Thoracic aorta (tissue), 2 donors: ENCODE measurements at places on chromosomes 2 and 18.

DNA sequence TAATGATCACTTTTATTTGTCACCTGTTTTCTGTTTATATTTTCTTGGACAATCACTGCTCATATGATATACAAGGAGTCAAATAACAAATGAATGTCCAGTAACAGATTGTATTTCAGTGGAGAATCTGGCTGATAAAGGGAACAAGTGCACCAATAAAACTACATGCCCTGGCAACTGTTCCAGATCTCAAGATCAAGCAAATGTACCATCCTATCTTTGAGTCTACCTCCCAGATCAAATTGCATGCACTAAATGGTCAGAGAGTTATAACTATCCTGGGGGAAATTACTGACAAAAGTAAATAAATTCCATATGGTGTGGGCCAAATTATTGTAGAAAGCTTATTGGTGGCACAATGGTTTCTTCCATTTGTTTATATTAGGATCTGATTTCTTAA, 452.8 kb downstream of the MBD2 start:
- DNase-seq: no peak

- no peak for DNase-seq
These were observed 106.9 kb downstream of the HDAC4 start for GRCh38 chr2:239293775-239294430.

DNA sequence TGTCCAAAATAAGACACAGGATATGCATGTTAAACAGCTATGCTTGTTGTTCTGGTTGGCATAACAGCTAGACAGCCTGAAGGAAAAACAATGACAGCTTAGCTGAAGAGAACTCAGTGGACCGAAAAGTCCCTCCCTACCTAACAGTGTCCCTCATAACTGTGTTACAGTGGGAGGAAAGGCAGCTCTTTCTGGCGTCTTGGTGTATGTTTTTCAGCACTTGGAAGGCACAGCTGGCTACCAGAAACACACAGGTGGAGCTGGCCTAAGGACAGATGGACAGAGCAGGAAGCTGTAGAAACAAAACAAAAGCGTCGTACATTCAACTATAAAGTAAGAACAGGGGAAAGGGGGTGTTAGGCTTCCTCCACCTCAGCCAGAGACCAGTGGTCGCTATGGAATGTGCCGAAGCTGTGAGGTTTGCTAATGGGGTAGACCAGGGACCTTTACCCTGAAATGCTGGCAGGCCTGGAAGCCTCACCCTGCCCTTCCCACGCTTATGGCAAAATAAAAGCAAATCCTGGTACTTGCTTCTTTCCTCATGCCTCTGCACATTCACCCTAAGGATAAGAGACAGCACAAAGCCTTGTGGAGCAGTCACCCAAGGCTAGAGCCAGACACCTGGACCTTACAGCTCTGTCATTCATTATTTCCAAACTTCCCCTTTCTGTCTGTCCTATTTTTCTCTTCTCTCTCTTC, 103.5 kb upstream of the TRIB2 start:
- DNase-seq: no peak

DNA sequence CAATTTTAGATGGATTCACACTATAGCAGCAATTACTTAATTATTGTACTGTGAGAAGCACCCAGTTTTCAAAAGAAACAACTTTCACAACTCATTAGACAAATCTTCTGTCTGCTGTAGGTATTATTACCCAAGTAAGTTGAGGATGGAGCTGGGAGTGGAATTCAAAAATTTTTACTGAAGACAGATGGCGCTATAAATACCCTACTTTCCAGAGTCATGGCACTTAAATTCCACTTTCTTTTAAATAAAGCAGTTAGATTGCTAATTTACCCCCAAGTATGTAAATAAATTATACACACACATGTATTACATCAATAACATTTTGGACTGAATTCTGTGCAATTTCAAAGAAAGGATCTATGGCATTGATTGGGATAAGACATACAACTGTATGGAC, 166.8 kb downstream of the FTCDNL1 start:
- DNase-seq: no peak

DNA sequence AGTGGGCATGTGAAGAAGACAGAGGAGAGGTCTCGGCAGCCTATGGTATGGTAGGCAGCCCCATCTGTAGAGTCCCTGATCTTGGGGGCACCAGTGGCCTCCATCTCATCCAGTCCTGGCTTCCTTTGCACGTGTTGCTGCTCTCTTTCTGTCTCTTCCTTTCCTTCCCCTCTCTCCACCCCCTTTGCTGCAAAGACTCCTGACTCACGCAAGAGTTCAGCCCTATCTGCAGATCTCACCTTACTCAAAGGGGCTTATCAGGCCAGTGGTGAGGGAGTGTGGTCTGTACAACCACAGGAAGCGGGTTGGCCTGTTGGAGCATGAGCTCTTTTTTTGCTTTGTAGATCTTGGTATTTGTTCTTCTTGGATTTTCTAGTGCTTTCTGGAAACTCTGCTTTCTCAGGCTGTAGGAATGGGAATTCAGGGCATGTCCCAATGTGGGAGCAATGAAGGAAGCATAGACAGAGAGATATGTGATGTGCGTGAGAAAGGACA, 14.6 kb upstream of the NT5DC4 start:
- DNase-seq: no peak

DNA sequence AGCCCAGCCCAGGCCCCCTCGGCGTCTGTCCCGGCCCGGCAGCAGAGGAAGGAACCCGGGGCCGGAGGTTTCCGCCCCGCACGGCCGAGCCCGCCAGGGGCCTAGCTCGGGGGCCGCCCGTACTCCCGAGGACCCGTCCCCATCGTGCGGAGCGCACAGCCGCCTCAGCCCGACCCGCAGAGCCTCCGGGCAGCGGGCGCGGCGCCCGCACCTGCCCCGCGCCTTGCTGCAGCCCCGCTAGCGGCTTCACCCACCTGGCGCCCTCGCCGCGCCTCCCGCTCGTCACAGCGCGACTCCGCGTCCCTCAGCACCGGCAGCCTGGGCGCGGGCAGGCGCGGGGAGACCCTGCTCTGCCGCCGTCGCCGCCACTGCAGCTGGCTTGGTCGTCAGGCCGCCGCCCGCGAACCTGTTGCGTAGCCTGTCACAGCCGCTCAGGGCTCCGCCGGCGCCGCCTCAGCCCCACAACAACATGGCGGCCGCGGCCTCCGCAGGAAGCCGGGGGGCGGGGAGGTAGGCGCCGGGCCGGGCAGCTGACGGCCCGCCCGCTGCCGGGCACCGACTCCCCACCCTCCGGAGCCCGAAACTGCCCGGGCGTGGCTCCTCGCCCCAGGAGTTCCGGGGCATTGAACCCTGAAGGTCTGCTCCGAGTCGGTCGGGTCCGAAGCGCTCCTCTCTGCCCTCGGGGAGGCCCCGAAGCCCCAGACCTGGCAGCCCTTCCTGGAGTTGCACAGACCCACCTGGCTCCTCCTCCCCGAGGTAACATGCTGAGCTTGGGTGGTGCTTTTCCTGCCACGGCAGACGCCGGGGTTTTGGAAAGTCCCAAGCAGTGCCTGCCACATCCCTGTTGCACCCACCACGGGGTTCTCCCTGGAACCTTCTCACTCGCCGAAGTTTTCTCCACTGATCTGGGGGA, at the start of gene ITSN2:
TSS of gene ITSN2 (minus strand) at position 487 of the 913 bp plus-strand sequence. CDS start 32,454 bp downstream, outside the sequence.
- peak; percentile 24 for DNase-seq

GRCh38 chr18:7195266-7195665, 35.6 kb upstream of the LRRC30 start:
- DNase-seq: no peak

GRCh38 chr2:67232936-67233335, 164.2 kb upstream of the ETAA1 start:
- no peak for DNase-seq

DNA sequence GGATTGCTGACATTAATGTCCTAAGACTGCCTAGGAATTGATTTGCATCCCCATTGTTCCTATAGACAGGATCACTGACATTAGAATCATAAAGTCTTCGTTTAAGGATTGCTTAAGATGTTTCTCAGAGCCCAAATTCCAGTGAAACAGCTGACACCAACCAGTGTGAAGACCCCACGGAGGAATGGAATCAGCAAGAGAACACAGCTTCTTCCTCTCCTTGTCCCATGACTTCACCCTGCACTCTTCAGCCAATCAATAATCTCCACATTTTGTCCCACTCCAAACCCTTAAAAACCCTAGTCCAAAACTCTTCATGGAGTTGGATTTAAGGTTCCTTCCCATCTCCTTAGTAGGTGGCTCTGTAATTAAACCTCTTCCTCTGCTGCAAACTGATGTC, 157.0 kb upstream of the NDUFV2 start:
- no peak for DNase-seq

GRCh38 chr2:3361518-3362389, 15.9 kb downstream of the EIPR1 start:
- DNase-seq: no peak

GRCh38 chr2:168773719-168774521, 28.5 kb upstream of the NOSTRIN start:
- no peak for DNase-seq

- DNase-seq: no peak
These were observed 62.0 kb downstream of the ODC1 start for GRCh38 chr2:10385933-10386773.

DNA sequence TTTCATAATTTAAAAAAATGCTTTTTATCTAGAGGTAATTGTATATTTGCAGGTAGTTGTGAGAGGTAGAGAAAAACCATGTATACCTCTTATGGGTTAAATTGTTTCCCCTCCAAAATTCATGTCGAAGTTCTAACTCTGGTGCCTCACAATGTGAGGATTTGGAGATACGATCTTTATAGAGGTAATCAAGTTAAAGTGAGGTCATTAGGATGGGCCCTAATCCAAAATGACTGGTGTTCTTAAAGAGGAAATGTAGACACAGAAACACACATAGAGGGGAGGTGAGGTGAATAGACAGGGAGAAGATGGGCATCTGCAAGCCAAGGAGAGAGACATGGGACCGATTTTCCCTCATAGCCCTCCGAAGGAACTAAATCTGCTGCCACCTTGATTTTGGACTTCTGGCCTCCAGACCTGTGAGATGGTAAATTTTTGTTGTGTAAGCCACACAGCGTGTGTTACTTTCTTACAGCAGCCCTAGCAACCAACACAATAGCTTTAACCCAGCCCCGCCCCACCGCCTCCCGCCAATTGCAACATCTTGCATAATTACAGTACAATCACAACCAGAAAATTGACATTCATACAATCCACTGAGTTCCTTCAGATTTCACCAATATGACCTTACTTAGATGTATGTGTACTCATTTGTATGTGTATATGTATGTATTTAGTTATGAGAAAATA, 208.9 kb downstream of the MIB1 start:
- DNase-seq: no peak

GRCh38 chr18:61900504-61901281, 7.9 kb upstream of the RNF152 start:
- DNase-seq: no peak

DNA sequence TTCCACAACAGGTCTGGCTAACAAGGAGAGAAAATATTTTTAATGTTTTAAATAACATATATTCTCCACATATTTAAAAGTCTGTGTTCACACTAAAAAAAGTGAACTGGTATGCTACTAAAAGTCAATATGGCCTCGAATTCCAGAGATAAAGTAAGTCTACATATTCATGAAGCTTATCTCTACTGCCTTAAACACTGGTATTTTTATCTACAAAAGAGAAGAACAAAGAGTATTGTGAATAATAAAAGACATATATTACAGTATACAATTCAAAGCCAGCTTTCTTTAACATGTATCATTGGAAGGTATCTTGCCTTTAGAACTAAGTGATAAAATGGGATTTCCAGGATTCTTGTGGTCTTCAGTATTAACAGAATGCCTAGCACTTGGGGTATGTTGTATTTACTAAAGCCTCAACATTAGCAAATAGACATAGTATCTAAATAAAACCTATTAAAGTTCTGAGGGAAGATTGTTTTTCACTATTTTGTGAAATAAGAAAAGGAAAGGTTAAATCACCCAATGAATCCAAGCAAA, 302.8 kb upstream of the CCDC68 start:
- no peak for DNase-seq

GRCh38 chr18:35268821-35269220, 21.2 kb downstream of the ZSCAN30 start:
- no peak for DNase-seq
